CD8-positive, alpha-beta memory T cell (primary cell): ENCODE measurements at places on chromosomes 2 and 18.

DNA sequence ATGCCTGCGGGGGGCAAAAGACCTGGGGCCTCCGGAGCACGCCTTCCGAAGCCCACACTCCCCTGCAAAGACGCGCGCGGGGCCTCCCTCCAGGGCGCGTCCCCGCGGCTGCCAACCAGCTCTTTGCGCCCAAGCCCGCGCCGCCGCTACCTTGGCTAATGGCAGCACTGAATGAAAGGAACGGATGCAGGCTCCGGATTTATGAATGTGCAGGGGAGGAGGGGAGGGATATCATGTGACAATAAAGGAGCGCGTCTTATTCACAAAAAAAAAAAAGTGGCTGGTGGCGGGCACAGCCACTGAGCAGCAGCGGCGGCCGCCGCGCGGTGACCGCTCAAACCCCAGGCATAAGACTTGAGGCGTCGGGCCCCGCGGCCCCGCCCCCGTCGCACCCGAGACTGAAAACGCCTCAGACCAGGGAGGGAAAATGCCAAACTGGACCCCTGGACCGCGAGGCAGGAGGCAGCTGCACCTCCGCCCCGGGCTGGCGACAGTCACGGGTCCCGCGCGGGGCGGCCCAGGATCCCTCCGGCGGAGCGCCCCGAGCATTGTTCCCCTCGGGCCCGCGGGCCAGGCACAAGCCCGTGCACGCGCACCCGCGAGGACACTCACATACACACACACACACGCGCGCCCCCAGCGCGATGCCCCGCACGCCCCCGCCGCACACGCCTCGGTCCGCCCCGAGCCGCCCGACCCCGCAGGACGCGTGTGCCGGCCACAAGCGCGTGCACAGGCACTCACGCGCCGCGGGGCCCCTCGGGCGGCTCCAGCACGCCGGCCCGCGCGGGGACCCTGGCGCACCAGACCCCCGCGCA is 1.6 kb downstream of the SPRED2 start:
- DNase-seq, result peak; percentile 47

DNA sequence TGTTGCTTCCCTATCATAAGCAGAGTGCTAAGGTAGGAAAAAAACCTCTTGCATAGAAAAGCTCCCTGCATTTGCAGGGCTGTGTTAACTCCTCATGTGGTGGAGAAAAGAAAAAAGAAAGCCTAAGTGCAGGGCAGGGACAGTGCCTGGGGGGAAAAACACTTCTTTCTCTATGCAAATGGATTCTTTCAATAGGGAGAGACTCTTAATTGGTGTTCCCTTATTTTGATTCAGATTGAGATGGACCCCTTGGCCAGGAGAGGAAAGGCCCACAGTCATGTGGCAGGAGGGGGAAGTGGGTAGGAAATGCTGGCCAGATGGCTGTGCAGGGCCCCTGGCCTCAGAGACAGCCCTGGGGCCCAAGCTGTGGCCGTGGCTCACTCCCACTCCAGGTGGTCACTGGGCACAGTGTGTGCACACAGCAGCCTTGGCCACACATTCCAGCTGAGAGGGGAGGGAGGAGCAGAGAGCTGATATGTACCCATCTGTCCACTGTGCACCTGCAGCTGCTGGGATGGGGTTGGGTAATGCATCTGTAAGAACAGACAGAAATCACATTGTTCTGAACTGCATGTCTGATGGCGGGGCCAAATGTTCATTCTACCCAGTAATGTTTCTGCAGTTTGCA is 410.4 kb downstream of the DSC3 start:
- DNase-seq, result no peak

DNA sequence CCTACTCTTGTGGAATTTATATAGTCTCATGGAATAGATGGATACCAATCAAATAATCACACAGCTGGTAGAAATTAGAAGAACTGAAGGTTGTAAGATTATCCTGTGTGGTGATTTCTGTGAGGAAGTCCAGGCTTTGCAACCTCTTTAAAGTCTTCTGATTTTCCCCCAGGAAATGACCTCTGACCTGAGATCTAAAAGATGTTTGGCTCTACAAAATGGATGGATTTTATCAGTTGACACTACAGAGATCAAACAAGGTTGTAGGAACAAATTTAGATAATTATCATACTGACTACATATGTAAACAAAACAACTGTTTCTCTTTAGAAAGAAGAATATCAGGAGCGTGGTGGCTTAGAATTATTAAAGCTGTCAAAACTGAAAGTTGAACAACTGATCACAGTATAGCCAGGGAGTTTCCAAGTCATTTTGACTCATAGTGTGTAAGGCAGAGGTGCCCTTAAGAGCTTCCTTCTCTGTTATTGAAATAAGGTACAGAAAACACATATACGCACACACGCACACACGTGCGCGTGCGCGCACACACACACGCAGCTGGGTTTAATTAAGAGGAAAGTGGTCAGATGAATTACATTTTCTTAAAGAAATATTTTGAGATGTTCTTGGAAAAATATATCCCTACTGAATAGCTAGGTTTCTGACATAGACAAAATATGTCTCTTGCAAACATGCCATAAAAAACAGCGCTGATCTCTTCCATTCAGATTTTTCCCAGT is 35.5 kb upstream of the PELI1 start:
- no peak for DNase-seq

GRCh38 chr18:43382641-43383403 is 105.5 kb upstream of the SYT4 start:
- DNase-seq, result no peak

GRCh38 chr2:177195194-177195593 is 17.4 kb upstream of the HNRNPA3 start:
- DNase-seq, result no peak

DNA sequence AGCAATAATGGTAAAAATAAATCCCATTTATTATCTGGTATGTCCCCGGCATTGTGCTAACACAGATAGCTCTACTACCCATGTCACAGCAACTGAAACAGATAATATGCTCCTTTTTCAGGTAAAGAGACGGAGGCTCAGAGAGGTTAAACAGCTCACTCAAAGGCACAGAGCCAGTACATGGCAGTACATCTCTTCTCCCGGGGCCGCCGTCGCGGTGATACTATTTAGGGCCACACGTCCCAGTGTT is 693 bp upstream of the PDK1 start:
- no peak for DNase-seq

GRCh38 chr2:98514879-98515249 is 70.2 kb downstream of the INPP4A start:
- no peak for DNase-seq

GRCh38 chr2:174051741-174052583 is 86.8 kb upstream of the SP3 start:
- no peak for DNase-seq

GRCh38 chr2:120466704-120467054 is 120.7 kb downstream of the INHBB start:
- DNase-seq, result no peak

- DNase-seq, result no peak
Measured at GRCh38 chr2:228048838-228049490, 132.5 kb downstream of the SPHKAP start.

DNA sequence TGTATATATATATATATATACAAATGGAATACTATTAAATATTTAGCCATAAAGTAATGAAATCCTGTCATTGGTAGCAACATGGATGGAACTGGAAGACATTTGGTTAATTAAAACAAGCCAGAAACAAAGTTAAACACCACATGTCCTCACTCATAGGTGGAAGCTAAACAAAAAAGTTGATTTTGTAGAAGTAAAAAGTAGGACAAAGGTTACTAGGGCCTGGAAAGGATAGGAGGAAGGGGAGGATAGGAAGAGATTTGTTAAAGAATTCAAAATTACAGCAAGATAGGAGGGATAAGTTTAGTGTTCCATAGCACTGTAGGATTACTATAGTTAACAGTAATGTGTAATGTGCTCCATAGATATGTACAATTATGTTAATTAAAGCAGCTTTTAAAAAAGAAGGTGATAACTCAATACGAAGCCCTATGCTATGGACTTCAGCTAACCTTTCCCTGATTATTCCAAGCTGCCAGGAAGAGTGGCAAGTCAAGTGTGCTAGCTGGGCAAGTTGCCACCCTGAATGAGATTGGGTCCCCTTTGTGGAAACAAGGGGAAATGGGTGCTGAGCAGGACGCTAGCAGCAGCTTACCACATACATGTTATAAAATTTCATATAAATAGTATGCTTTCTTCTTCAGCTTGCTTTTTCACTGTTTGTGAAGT is 12.3 kb downstream of the MERTK start:
- DNase-seq, result no peak

DNA sequence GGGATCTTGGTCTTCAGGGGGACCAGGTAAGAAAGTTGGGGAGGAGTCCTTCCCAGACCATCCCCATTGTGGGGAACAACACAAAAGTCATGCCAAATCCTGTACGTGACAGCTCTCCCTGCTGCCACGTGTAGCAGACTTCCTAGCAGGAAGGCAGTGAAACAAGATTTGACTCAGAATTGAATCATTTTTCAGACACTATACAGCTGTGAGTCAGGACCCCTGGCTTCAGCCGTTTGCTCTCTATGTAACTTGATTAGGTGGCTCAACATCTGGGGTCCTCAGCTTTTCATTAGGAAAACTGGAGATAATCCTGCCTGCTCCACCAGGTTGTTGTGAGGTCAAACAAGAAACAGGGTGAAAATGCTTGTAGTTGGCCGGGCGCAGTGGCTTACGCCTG is 32.9 kb upstream of the PDCL3 start:
- no peak for DNase-seq

- no peak for DNase-seq
Measured at GRCh38 chr2:109519513-109519912, 94.3 kb downstream of the SEPTIN10 start.

DNA sequence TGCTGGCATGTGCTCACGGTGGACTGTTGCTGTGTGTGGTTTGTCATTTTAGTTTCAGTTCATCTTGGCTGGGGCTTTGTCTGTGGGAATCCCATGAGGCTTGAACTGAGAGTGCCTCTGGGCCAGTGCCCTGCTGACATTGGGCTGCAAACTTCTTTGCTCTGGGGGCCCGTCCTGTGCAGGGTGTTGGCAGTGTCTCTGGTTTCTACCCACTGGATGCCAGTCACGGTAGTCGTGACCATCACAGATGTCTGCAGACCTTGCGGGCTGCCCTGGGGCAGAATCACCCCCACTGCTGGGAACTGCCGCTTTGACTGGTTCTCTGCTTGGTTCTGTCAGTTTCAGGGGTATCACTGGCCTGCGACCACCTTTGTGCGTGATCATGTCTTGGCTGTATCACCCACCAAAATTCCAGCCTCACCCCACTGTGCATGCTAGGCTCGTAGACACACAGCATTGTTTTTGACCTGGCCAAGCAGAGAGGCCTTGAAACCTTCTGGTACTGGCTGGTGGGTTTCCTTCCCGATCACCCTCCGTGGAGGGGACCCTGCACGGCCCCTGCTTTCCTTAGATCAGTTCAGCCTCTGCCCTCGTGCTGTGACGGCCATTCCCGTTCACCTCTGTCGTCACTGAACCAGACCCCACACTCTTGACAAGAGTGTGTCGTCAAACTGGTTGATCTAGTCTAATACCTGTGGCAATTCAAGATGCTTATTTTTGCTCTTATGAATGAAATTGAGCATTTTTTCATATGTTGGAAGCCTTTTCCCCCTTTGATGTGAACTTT is 57.6 kb downstream of the KCNG2 start:
- DNase-seq, result no peak

DNA sequence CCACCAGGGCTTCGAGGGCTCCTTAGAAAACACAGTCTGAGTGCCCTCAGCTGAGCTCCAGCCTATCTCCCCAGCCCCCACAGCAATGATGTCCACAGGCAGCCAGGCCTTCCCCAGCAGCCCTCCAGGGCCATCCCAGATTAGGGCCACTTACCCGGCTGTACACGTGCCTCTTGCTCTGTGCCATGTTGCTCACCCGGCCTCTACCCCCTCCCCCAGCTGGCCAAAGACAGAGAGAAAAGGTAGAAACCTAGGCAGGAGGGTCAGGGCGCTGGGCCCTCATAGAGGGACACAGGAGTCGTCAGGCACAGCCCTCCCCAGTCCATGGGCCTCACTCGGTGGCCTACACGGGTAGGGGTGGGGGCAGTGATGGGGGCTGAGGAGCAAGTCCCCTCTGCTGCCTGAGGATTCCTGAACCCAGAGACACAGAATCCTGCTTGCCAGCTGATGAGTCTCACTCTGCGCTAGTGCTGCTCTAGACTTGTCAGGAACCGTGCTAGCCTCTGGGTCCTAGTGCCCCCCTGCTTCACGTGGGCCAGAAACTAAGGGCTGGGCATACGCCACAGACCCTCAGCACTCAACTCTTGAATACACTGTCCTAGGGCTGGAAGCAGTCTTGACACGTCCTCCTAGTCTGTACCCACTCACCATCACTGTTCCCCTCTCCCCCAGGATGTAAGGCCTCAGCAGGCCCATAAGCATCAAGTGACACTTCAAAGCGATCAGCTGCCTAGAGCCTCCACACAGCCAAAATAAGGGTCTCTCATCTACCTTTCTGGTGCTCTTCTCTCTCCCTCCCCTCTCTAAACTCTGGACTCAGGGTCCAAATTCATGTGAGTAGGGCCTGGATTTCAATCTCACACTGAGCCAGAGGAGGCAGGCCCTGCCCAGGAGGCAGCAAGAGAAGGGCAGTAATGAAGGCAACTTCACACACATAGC is at the start of gene DCTN1:
TSS of gene DCTN1 (minus strand) at position 461 of the 939 bp plus-strand sequence. CDS start at position 187, 274 bp downstream.
- no peak for DNase-seq

- no peak for DNase-seq
Measured at GRCh38 chr2:1638281-1638860, 105.9 kb downstream of the PXDN start.

DNA sequence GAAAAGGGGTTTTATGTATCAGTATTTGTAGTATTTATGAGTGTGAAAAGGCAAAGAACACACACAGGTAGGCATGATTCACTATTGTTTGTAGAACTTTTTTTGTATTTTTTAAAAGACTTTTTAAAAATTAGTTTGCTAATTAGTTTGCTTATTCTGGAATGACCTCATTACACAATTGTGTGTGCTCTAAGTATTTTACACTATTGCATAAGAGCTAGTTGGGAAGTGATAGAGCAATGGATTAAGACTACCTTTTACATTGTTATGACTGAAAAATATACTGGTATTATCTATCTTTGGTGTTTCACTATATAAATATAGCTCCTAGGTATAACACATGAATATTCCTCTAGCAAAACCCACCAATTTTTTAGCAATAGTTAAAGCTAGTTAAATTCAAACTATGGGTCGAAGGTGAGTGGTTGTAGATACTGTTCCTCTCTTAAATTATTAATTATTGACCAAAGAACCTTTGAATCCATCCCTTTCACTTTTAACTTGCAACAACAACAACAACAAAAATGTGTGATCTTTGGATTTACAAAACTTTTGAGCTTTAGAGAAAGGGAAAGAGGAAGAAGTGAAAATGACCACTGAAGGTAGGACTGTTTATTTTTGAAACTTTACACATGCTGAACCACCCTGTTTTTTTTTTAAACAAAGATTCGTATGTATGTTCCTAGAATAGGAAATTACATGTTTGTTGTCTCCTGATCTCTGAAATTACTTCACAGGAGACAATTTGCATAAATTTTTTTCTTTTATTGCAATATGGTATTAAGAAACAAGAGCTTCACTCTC is 18.7 kb downstream of the ITPRID2 start:
- DNase-seq, result no peak
